ENCODE measurements at places on chromosomes 7 and 10.
A peak's percentile ranks its signal among the peaks of the same experiment; 100 is the strongest.

DNA sequence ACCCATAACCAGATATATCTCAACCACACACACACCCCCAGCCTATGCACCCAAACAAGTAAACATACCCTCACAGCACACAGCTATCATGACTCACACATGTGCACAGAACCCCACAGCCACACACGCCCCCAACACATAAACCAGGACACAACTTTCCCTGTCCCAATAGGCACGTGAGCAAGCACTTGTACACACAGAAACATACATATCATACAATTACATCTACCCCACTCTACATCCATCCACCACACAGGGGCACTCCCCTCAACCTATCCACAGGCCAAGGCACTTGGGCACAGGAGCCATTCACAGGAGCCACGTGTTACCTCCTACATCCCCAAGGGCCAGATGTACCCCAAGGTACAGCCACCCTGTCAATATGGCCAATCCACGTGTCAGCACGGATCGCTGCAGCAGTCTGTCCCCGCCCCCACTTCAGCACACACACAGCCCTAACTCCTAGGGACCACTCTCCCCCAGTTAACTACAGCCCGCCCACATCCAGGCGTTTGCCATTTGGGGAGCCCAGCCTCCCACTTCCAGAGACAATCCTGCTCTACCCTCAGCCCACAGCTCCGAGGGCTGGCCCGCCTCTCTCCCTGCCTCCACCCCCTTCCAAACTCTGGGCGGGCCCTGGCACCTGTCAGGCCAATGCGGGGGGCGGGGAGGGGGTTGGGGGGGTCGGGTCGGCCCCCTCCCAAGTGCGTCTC lies 163.5 kb downstream of the SH3PXD2A start:
- no peak for DNase-seq

- no peak for DNase-seq
Observed at GRCh38 chr7:11969643-11970042, 137.6 kb upstream of the THSD7A start.

DNA sequence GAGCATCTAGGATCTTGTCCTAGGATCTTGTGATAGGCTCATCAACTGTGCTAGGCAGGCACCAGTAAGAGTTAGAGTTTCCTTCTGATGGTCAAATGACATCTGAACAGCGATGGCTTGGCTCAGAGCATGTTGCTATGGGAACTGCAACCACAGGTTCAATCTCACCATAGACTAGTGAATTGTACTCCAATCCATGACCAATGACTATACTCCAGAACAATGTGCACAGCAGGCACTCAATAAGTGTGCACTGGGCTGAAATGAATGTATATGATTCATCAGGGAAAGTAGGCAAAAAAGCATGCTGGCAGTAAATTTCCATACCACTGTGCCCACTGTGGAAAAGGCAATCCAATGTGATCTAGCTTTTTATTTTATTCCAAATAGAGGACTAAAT lies 163.6 kb upstream of the HPS1 start:
- DNase-seq: no peak

DNA sequence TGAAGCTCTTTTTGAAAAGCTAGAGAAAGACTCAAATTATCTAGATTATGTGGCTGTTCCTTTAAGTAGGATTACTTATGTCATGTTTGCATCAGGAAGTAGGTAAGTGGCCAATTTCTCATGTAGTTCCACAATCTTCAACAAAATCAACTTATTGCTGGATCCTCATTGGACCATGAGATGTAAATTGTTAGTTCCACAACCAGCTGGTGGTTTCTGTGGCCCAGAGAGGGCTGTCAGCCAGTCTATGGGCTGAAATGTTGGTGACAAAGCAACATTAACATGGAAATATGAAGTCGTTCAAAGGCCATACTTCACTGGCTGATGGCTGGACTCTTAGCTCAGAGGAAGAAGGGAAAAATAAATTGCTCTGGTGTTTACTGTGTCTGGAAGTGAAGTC lies 157.9 kb downstream of the PLXDC2 start:
- peak; percentile 57 for DNase-seq

DNA sequence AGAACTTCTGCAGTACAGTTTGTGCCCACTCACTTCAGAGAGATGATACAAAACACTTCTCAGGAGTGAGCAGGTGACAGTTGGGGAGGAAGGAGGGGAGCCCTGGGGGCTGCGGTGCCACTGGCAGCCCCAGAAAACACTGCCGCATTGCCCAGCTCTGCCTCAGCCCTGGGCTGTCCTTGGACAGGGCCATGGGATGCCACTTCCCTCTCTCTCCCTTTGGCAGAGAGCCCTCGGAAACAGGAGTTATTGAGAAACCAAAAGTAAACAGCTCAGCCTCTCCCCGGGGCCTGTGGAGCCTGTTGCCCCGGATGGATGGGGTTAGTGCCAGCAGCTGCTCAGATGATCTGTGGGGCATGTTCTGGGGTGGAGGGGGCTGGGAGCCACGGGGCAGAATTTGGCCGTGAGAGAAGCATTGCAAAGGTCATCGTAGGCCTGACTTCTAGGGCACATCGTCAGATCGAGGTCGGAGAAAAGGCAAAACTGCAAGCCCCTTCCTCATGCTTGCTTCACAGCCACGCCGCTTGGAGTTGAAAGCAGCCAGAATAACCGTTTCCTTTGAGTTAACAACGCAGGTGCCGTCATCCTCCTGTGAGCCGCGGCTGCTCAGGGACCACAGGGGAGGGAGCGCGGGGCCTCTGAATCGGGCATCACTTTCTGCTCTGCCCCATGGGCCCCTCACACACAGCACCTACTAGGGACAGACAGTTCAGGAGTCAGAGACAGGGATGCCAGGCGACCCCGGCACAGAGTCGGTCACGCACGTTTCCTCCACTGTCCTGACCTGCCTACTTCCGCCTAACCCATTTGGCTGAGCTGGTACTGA lies 256.4 kb downstream of the CAMK1D start:
- peak; percentile 63 for DNase-seq

DNA sequence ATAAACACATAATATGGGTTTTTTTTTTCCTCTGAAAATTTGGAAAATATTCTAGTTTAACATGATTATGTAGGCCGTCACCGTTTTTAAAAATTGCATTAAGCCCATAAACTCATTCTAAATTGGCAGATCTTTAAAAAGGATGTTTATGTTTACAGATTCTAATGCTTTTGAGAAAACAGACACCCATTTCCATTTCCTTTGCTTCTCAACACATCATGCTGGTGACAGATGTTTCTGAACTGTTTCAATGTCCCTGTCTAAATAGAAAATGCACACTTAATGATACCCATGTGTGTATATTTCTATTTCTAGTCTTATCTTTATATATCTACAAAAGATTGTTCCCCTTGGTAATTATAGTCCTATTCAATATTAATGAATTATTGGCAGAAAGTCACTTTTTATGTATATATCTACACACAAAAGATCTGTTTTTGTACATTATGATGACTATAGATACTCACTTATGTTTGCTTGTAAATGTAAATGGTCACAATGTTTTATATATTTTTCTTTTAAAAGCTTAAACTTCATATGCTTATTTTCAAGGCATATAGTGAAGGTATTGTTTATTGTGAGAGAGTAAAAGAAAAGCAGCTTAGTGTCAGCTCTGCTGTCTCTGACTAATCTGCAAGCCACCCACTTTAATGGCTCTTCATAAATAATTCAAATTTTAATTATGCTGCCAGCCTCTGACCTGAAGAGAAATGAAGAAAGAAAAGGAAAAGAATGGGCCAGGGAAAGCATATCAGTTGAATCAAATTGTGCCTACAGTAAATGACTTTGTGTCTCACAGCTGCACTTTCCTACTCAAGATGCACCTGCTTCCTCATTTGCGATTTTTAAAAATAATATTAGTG lies 179.4 kb downstream of the CACNA2D1 start:
- DNase-seq: no peak
